ENCODE measurements at places on chromosomes 7 and 10.

- no peak for DNase-seq
These were observed 5.2 kb upstream of the GATA3 start for GRCh38 chr10:8049045-8049864.

GRCh38 chr7:40008223-40008815, 58.3 kb downstream of the CDK13 start:
- DNase-seq = no peak

GRCh38 chr10:132021046-132021445, 39.3 kb upstream of the BNIP3 start:
- DNase-seq = no peak

- DNase-seq = no peak
These were observed 50.5 kb upstream of the CAMK2B start for GRCh38 chr7:44375926-44376342.

DNA sequence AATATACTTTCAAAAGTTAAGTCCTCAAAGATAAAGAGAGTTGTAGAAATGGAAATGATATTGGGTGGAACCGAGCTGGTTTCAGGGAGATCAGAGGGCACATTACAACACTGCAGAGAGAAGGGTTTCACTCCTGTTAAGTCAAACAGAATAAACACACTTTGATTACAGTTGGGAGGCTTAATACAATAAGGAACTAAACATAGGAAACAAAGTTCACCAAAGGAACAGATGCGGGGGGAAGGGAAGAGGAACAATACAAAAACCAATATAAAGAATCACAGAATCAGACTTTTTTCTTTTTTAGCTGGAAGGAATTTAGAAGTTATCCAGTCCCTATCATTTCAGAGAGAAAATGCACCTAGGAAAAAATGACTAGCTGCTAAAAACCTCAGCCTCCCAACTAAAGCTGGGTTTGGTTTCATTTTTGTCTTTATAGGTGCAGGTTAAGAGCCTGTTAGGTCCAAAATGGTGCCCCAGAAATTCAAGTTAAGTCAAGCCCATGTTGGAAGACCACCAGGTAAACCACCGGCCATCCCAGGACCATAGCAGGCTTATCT, 81.9 kb downstream of the DNMBP start:
- no peak for DNase-seq

DNA sequence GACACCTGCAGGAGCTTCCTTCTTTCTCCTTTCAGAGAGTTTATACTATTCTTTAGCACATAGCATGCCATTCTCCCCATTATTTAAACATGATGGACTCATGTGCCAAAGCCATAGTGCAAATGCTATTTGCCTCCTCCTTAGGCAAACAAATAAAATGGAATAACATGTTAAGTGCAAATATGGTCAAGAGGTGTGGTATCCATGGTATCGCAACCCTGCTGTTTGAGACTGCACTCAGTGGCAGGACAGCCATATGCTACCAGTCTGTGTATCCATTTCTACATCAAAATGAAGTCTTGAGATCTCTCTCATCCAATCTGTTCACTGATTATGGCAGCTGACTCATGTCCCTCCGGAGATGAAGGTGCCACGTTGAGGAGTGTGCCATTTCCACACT, 22.8 kb downstream of the HEPACAM2 start:
- no peak for DNase-seq

- DNase-seq = no peak
These were observed 78.7 kb downstream of the ZFAND4 start for GRCh38 chr10:45593938-45594275.

GRCh38 chr7:97017192-97018125, 7.2 kb downstream of the DLX5 start:
- no peak for DNase-seq
